T-helper 17 cell (primary cell): ENCODE measurements at places on chromosomes 5 and 9.

DNA sequence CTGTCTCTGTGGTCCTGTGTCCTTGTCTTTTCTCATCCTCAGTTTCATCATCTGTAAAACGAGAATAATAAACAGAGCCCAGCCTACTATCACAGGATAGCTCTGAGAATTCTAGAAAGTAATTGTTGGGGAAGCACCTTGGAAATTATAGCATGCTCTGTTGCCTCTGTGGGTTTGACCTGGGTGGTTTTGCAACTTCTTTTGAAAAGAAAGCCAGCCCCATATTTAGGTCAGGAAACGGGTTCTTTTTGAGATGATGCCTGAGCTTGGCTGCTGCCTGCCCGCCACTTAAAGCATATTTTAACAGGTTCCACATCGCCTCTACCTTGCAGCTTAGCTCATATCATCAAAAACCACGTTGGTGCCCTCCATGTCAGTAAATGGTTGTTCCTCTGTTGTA is 111.1 kb downstream of the TLR4 start:
- peak overlapping the region; percentile 54 for H3K4me3 ChIP-seq
- no peaks in the 10 kb centered on the region for H3K27me3 ChIP-seq
- no peaks in the 10 kb centered on the region for H3K36me3 ChIP-seq
- H3K4me1 ChIP-seq, result peaks cover 12% of the 10 kb centered on the region

GRCh38 chr5:178234750-178235587 is 2.4 kb upstream of the PHYKPL start:
- H3K4me3 ChIP-seq, result peak overlapping the region; percentile 31
- H3K36me3 ChIP-seq, result no peaks in the 10 kb centered on the region
- H3K27me3 ChIP-seq, result no peaks in the 10 kb centered on the region
- H3K27ac ChIP-seq, result no peak overlapping the region

GRCh38 chr9:2208465-2208864 is 193.3 kb downstream of the SMARCA2 start:
- no peak overlapping the region for H3K4me3 ChIP-seq
- no peaks in the 10 kb centered on the region for H3K27me3 ChIP-seq
- H3K4me1 ChIP-seq, result no peaks in the 10 kb centered on the region
- peak overlapping the region; percentile 32 for H3K27ac ChIP-seq
- DNase-seq, result no peak

GRCh38 chr5:60436518-60436917 is 263.4 kb downstream of the DEPDC1B start:
- no peaks in the 10 kb centered on the region for H3K36me3 ChIP-seq
- no peaks in the 10 kb centered on the region for H3K27me3 ChIP-seq
- H3K4me3 ChIP-seq, result no peak overlapping the region
- H3K4me1 ChIP-seq, result no peaks in the 10 kb centered on the region

DNA sequence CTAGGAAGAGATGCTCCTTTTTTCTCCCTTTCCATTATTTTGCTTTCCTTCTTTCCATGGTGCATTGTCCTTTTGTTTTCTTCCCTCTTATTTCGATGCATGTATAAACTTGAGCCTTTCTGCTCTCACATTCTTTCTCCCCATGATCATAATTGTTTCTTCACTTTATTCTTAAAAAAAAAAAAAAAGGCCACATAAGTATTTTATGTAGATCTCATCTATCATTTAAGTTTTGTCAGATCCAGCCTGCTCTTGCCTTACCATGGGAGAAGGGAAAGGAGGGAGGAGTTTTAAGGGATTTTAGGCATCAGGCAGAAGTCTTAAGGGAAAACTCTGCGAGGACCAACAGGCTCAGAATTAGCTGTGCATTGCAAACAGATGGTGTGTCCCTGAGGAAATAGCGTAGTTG is 11.1 kb downstream of the TGFBR1 start:
- DNase-seq, result no peak
- H3K27ac ChIP-seq, result peak overlapping the region; percentile 53
- H3K4me1 ChIP-seq, result peaks cover 71% of the 10 kb centered on the region
- peaks cover 3% of the 10 kb centered on the region for H3K36me3 ChIP-seq
- H3K4me3 ChIP-seq, result no peak overlapping the region

GRCh38 chr9:9846557-9846956 is 766.2 kb downstream of the PTPRD start:
- no peak overlapping the region for H3K4me3 ChIP-seq
- no peak overlapping the region for H3K27ac ChIP-seq
- H3K27me3 ChIP-seq, result no peaks in the 10 kb centered on the region
- DNase-seq, result no peak

- H3K4me3 ChIP-seq, result no peak overlapping the region
- H3K27ac ChIP-seq, result no peak overlapping the region
- no peaks in the 10 kb centered on the region for H3K4me1 ChIP-seq
- no peak for DNase-seq
- H3K36me3 ChIP-seq, result no peaks in the 10 kb centered on the region
- H3K27me3 ChIP-seq, result peaks cover 5% of the 10 kb centered on the region
Observed at GRCh38 chr5:143495821-143496275, 92.4 kb upstream of the NR3C1 start.

DNA sequence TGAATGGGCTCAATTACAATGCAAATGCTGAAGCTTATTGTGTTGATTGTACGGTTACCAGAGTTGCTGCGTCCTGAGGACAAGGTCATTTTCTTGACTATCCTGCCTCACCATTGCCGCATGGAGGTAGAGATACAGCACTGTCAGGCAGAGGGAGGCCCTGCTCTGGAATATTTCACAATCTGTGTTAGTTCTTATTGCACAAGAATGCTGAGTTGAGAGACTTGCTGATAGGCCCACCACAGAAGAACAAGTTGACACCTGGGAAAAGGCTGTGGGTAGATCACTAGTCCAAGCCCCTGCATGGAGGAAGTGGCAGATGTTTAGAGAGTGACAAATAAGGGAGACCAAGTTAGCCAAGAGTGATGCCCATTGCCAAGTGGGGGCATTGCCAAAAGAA is 344.5 kb upstream of the ITGA1 start:
- no peak overlapping the region for H3K27ac ChIP-seq
- no peak for DNase-seq
- no peaks in the 10 kb centered on the region for H3K4me1 ChIP-seq
- H3K36me3 ChIP-seq, result no peaks in the 10 kb centered on the region

- peaks cover 6% of the 10 kb centered on the region for H3K4me1 ChIP-seq
- no peaks in the 10 kb centered on the region for H3K27me3 ChIP-seq
- H3K4me3 ChIP-seq, result no peak overlapping the region
- no peak for DNase-seq
Observed at GRCh38 chr9:85554349-85554748, 187.4 kb downstream of the AGTPBP1 start.

DNA sequence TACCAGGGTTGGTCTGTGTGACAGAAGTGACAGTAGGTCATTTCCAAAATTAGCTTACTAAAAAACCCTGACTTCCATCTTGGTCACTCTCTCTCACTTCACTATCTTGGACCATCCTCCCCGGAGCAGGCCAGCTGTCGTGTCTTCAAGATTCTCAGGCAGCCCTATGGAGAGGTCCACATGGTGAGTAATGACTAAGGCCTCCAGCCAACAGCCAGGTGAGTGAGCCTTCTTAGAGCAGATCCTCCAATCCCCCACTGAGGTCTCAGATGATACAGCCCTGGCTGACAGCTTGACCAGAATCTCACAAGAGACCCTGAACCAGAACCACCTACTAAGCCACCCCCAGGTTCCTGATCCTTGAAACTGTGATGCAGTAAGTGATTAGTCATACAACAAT is 92.0 kb downstream of the DCP2 start:
- DNase-seq, result no peak
- H3K27ac ChIP-seq, result no peak overlapping the region
- no peaks in the 10 kb centered on the region for H3K27me3 ChIP-seq
- peaks cover 3% of the 10 kb centered on the region for H3K36me3 ChIP-seq

DNA sequence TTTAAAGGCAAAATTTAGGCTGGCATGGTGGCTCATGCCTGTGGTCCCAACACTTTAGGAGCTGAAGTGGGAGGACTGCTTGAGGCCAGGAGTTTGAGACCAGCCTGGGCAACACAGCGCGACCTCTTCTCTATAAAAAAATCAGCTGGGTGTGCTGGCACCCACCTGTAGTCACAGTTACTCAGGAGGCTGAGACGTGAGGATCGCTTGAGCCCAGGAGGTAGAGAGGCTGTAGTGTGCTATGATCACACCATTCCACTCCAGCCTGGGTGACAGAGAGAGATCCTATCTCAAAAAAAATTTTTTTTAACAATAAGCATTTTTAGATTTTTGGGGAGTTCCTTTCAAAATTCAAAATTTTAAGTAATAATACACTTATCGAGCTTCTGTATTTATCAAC is 63.3 kb downstream of the SPATA31C2 start:
- no peak for DNase-seq
- no peak overlapping the region for H3K27ac ChIP-seq
- H3K4me1 ChIP-seq, result peaks cover 14% of the 10 kb centered on the region
- peaks cover 7% of the 10 kb centered on the region for H3K36me3 ChIP-seq
- H3K27me3 ChIP-seq, result peaks cover 64% of the 10 kb centered on the region

DNA sequence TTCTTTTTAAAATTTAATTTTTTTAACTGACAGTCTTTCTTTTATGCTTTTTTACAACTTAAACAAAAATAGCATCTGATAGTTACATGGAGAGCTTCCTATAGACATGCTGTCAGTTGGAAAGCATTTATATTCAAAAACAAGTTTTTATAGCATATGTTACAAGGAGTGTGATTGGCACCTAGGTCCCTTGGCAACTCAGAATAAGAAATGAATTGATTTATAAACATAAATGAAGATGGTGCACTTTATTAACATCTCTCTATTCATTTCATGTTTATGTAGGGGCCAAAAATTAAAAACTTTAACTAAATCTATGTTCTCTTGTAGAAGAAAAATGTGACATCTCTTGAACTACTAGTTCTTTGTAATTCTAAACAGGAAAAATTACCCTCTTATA is 153.2 kb downstream of the XRCC4 start:
- no peaks in the 10 kb centered on the region for H3K4me1 ChIP-seq
- peaks cover 2% of the 10 kb centered on the region for H3K36me3 ChIP-seq
- H3K4me3 ChIP-seq, result no peak overlapping the region

DNA sequence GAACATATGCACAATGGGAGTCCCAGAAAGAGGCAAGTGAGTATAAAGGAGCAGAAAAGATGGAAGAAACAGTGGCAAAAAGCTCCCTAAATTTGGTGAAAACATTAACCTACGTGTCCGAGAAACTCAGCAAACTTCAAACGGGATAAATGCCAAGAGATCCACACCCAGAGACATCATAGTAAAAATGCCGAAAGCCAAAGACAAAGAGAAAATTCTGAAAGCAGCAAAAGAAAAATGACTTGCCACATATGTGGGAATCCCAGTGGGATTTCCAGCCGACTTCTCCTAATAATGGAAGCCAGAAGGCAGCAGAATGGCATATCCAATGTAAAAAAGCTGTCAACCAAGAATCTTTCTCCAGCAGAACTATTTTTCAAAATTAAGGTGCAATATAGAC is 101.2 kb downstream of the ADAMTS2 start:
- H3K4me3 ChIP-seq, result no peak overlapping the region
- no peaks in the 10 kb centered on the region for H3K4me1 ChIP-seq
- no peaks in the 10 kb centered on the region for H3K36me3 ChIP-seq
- no peak overlapping the region for H3K27ac ChIP-seq
- DNase-seq, result no peak

GRCh38 chr9:22097707-22098106 is 88.6 kb upstream of the CDKN2B start:
- peaks cover 20% of the 10 kb centered on the region for H3K4me1 ChIP-seq
- H3K27ac ChIP-seq, result no peak overlapping the region
- H3K27me3 ChIP-seq, result no peaks in the 10 kb centered on the region
- H3K4me3 ChIP-seq, result no peak overlapping the region
- no peak for DNase-seq
- H3K36me3 ChIP-seq, result peaks cover 2% of the 10 kb centered on the region

DNA sequence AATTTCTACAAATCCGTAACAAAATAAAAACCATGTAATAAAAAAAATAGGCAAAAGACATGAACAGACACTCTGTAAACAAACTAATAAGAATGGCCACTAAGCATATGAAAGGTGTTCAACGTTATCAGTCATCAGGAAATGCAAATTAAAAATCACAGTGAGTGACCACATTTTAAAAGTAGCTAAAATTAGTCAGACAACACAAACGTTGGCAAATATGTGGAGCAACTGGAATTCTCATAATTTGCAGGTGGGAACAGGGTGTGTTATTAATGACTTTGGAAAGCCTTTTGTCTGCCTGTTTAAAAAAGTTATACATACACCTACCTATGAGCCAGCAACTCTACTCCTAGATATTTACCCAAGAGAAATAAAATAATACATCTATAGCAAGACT is 164.4 kb downstream of the RMI1 start:
- peaks cover 44% of the 10 kb centered on the region for H3K27me3 ChIP-seq
- H3K4me3 ChIP-seq, result no peak overlapping the region
- no peaks in the 10 kb centered on the region for H3K36me3 ChIP-seq
- DNase-seq, result no peak
